ENCODE measurements at places on chromosomes 2 and 18.
A peak's percentile ranks its signal among the peaks of the same experiment; 100 is the strongest.

GRCh38 chr2:85033388-85033787 lies 62.4 kb downstream of the KCMF1 start:
- no peak for DNase-seq

GRCh38 chr2:227674485-227674884 lies 7.9 kb downstream of the SCYGR5 start:
- DNase-seq, result no peak

GRCh38 chr2:127762846-127763245 lies 48.1 kb downstream of the WDR33 start:
- no peak for DNase-seq

GRCh38 chr2:71609958-71610357 lies 156.6 kb downstream of the DYSF start:
- no peak for DNase-seq

- no peak for DNase-seq
These were observed 41.0 kb downstream of the PTPRM start for GRCh38 chr18:7608174-7608550.

GRCh38 chr2:168858146-168858545 lies 32.1 kb downstream of the SPC25 start:
- DNase-seq, result no peak

DNA sequence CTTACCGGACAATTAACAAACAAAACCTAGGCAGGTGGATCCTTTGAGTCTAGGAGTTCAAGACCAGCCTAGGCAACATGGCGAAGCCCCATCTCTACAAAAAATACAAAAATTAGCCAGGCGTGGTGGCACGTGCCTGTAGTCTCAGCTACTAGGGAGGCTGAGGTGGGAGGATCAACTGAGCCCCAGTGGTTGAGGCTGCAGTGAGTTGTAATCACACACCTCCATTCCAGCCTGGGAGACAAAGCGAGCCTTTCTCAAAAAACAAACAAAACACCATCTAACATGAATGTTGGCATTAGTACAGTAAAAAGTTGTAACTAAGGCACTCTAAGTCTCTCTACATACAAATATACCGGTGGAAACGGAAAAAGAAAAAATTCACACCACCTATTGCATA lies 5.3 kb downstream of the SP3 start:
- DNase-seq, result no peak

GRCh38 chr2:218576854-218577253 lies 8.2 kb downstream of the CNOT9 start:
- DNase-seq, result no peak

GRCh38 chr2:53452957-53453748 lies 314.5 kb upstream of the CHAC2 start:
- no peak for DNase-seq

- peak; percentile 72 for DNase-seq
These were observed 156.1 kb downstream of the TPGS2 start for GRCh38 chr18:36672437-36673344.

DNA sequence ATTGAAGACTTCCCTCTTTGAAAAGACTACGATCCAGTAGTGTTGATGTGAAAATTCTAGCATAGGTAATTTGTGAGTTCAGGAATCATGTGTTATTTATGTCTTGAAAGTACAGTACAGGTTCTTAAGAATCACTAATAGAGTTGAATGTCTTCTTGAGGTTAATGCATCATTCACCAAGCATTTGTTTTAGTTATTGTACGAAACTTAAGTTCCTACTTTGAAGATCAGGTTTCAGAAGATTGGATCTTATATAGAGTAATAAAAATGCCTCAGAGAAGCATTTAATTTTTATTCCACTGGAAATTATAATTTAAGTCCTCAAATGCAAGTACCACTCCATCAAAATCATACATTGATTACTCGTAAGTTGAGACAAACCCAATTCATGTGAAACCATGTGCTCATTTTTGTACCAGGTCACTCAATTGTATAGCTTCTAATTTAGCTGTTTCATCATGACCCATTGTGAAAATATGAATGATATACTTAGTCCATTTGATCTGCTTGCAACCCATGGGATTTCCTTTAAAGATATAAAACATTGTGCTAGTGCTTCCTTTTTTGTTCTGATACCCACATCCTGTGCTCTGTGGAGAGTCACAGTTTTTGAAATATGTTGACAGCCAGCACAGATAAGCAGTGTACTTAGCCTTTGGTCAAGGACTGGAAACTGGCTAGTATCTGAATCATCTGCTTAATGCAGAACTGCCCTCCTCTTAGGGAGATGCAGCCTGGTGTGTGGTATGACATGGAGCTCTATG lies 22.5 kb upstream of the RAB27B start:
- no peak for DNase-seq

DNA sequence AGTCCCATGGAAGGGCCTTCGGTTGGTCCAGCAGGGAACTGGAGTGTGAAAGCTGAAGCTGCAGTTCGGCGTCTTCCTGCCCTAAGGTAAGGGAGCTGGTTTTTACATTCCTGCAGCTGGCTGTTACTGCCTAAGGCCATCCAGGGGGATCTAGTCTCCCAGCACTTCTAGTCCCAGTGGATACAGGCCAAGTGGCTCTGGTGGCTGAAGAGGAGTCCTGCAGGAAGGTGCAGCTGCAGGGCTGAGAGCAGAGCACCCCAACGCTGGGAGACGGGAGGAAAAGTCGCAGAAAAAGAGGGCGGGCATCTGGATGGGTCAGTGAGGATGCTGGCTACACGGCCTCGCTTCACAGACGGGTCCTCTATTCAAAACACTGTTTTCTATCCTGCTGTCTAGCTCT lies 225.0 kb upstream of the HS6ST1 start:
- no peak for DNase-seq

- no peak for DNase-seq
These were observed 41.5 kb downstream of the MAP3K19 start for GRCh38 chr2:135005753-135006152.

- no peak for DNase-seq
These were observed 805.2 kb downstream of the SLC4A3 start for GRCh38 chr2:220432645-220433044.

DNA sequence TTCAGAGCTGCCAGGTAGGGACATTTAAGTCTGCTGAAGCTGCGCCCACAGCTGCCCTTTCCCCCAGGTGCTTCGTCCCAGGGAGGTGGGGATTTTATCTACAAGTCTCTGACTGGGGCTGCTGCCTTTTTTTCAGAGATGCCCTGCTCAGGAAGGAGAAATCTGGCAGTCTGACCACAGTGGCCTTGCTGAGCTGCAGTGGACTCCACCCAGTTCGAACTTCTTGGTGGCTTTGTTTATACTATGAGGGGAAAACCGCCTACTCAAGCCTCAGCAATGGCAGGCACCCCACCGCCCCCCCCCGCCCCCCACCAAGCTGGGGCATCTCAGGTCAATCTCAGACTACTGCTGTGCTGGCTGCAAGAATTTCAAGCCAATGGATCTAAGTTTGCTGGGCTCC lies 458.1 kb upstream of the RAB12 start:
- DNase-seq, result no peak

All from NCI-H2107 (cell line).